ENCODE measurements at places on chromosomes 3 and 15.

GRCh38 chr3:120144267-120144666, 50.0 kb upstream of the GSK3B start:
- peak; percentile 38 for DNase-seq

DNA sequence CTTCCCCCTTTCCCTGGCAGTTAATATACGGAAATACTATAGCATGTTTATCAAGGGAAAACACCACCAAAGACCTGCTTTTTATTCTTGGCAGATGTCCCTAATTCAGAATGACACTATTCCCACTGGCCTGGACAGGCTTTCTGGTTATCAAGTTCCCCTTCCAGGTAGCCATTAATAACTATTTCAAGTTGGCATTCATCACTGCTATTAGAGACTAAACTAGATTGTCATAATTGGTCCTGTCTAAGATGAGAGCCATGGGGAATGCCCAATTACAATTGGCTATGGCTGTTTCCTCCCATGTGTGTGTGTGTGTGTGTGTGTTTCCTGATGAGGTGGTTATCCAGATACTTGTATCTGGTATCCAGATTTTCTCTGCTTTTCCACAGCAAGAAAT, 608.1 kb downstream of the SQOR start:
- DNase-seq, result no peak

DNA sequence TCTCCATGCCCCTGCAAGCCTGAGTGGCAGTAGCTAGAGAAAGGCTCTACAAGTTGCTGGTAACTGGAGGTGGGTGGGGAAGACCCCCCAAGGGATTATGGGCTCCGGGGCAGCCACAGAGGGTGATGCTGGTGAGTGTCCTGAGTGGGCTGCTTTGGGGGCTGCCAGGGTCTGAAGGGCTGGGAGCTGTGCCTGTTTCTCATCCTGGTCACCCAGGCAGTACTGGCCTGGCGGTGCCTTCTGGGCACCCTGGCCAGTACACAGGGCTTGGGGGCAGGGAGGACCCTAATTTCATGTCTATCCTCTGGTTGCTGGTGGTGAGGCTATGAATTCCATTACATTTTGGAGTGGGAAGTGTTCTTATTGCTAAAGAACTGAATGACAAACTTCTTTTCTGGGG, 46.1 kb upstream of the GATM start:
- DNase-seq, result no peak

DNA sequence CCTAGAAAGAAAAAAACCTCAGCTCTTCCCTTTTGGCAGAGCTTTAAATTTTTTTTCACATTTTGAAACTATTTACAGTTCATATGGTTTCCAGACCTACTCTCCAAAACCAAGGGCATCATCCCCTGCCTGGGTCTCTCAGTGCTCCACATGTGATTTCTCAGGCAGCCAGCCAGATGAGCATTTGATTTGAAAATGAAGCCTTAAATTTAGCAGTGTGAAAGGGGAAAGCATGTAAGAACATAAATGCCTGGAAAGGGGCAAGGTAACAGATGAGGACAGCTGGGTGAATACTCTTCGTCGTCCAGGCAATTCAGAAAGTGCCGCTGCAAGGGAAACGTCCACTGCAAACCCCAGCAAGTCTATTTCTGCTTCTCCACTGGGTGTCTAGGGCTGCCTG, 94.8 kb downstream of the ATP8B4 start:
- DNase-seq, result peak; percentile 77

DNA sequence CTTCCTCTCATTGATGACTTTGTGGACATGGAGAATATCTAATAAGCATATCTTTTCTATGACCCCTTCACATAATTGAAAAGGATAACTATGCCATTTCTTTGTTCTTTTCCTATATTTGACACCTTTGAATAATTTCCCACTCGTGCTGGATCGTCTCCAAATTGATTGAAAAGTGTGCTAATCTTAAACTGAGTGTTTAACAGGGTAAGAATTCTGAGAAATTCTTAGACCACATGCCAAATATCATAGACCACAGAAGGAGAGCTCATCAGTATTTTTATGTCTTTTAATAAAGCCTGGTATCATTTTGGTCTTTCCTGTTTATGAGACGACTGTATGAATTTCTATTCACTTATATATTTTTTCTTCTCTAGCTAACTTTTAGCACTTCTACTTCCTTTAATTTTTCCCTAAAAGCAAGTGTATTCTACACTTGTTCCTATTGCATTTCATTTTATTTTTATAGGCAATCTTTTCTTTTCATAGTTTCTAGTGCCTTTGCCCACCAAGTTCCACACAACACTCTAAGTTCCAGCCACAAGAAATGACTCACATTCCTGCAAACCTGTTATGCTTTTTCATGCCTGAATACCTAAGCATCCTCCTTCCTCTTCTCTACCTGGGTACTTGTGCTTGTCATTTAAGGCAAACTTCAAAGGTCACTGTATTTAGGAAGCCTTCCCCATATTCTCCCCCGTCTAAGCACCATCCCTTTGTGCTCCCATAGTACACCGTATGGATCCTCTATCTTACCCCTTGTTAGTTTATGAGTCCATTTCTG, 30.1 kb downstream of the KBTBD8 start:
- DNase-seq, result no peak

DNA sequence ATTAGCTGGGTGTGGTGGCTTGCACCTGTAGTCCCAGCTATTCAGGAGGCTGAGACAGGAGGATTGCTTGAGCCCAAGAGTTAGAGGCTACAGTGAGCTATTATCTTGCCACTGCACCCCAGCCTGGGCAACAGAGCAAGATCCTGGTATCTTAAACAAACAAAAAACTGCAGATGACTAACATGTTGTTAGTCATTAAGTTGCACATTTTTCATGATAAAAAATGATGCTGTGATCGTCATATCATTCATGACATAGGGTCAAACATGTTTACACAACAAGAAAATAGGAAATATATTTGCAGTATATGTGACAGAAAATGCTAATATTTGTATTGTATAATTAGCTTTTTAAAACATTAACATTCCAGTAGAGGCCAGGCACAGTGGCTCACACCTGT, 20.2 kb upstream of the DAPK2 start:
- no peak for DNase-seq

DNA sequence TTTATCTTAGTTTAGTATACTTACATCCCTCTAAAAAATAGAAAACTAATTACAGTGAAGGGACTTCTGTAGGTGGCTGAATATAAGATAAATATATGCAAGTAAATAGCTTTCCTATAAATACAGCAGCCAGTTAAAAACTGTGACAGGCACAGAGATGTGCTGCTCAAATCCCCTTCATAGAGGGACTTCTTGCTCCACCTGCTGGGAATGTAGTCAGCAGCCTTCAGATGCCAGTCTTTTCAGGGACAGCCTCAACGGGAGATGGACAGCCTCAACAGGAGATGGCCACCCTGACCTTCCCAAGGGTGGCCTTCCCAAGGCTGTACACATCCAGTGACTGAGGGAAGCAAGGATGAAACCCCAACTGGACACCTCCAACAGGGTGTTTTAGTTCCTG, 15.7 kb upstream of the PRR23E start:
- DNase-seq, result peak; percentile 2

DNA sequence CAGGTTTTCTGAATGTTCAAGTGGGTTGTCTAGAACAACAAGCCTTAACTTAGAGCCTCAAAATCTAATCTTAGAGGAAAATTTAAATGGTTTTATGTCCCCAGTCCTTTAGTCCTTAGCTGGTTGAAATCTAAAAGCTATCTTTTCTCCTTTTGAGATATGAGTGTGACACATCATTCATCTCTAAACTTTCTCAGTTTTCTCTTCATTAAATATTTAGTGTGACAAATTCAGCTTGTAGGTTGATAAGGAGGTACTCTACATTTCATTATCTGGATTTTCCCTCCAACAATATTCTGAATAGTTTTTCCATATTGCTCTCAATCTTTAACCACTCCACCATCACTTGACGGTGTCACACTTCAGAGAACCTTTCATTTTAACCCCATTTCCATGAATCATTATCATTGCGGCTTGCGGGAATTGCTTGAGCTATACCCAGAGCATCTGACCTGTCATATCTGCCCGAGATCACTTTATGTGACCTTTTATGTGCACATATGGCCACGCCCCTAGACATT, 16.1 kb upstream of the ATP8B4 start:
- peak; percentile 30 for DNase-seq

DNA sequence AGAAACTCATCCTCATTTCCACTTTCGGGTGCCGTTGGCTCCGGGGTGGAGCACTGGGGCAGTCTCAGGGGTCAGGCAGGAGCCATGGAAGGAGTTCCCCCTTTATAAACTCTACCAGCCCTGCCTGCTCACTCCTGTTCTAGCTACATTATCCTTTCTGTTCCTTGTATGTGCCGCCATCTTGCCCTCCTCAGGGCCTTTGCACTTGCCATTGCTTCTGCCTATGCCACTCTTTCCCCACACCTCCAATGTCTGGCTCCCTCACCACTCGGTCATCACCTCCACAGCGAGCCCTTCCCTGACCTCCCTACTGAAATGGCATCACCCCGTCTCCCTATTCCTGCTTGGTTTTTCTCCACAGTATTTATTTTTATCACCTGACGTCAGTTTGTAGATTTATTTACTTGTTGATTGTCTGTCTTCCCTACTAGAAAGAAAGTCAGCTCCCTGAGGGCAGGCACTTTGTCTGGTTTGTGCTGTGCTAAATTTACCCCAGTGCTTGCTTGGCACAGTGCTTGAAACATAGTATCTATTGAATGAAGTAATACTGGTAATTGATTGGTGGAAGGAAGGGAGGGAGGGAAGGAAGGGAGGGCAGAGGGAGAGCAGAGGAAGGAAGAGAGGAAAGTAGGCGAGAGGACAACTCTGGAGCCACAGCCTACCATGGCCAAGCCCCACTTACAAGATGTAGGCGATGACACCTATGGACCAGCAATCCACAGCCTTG, 8.8 kb downstream of the CAMK1 start:
- no peak for DNase-seq

- no peak for DNase-seq
Measured at GRCh38 chr3:4771243-4771642, 208.0 kb upstream of the BHLHE40 start.

DNA sequence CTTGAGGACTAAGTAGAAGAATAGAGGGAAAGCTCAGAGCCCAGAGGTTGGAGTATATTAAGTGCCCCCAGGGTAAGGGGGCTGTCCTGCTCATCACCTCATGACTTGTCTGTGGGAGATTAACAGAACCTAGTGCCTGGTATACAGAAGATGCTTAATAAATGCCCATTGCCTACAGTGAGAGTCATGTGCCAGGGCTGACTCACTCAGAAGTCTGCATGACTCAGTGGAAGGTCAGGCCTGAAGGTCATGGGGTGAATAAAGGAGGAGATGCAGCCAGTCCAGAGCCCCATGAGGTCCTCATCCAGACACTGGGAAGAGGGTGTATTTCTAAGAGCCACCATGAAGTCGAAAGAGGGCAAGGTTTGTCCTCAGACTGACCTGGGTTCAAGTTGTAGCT, 62.5 kb upstream of the TLE3 start:
- DNase-seq, result peak; percentile 42

- no peak for DNase-seq
Measured at GRCh38 chr3:143358793-143359491, 239.4 kb downstream of the CHST2 start.

DNA sequence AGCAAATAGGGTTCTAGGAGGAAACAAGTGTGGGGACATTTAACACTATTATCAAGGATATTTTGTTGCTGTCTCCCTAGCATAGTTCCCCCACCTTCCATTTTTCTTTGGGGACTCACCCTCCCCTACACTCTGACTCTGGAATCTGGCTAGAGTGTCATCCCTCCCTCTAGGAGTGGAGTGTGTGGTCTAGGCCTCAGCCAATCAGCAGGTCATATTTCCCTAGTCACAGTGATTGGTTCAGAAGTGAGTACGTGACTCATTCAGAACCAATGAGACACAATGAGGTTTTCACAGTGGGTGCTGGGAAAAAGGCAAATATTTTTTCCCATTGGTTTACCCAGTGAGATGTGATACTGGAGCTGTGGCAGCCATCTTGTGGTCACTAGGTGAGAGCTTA, 234.4 kb downstream of the SHQ1 start:
- DNase-seq, result no peak

DNA sequence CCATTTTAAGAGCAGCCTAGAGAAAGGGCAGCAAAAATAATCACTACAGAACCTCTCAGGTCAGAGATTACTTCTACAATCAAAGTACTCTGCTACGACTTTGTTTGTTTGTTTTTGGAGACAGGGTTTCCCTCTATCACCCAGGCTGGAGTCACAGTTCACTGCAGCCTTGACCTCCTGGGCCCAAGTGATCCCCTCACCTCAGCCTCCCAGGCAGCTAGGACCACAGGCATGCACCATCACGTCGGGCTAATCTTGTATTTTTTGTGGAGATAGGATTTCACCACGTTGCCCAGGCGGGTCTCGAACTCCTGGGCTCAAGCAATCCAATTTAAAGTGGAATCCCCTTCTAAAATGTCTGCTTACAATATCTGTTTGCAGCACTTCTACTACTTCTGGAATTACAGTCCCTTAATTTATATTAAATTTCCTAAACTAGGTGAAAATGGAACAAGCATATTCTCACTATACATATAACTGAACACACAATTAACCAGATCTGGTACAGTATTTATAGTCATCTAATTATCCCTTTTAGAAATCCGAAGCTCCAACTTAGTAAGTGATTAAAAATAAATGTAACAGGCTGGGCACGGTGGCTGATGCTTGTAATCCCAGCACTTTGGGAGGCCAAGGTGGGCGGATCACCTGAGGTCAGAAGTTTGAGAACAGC, 4.4 kb downstream of the UACA start:
- no peak for DNase-seq

DNA sequence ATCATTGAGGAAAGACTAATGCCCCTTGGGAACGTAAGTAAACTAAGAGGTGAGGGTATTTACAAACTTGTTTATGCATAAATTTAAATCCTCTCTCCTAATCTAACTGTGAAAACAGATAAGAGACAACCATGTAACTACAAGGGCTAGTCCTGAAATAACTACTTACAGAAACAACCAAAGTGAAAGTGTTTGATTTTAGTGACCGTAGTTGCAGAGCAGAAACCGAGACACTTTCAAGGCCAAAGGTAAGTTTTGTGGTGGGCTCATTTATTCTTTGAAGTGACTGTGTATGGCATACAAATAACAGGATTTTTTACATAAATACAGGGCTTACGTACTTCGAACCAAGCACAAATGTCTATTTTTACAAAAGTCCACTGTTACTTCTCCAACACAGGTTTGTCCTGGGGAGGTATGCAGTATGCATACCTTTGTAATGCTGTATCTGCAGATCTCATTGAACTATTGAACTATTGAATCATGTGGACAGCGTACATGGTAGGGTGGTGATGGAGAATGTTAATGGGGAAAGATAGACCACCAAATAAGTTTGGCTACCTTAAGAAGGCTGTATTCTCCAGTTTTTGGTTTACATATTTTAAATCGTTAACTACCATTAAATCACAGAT, 99.6 kb upstream of the RBMS3 start:
- DNase-seq, result no peak

- DNase-seq, result peak; percentile 91
Measured at GRCh38 chr3:55484801-55485791, 2.0 kb downstream of the WNT5A start.
